ENCODE measurements at places on chromosomes 4 and X.

GRCh38 chr4:55079451-55080173 is 45.8 kb downstream of the KDR start:
- no peak for DNase-seq

DNA sequence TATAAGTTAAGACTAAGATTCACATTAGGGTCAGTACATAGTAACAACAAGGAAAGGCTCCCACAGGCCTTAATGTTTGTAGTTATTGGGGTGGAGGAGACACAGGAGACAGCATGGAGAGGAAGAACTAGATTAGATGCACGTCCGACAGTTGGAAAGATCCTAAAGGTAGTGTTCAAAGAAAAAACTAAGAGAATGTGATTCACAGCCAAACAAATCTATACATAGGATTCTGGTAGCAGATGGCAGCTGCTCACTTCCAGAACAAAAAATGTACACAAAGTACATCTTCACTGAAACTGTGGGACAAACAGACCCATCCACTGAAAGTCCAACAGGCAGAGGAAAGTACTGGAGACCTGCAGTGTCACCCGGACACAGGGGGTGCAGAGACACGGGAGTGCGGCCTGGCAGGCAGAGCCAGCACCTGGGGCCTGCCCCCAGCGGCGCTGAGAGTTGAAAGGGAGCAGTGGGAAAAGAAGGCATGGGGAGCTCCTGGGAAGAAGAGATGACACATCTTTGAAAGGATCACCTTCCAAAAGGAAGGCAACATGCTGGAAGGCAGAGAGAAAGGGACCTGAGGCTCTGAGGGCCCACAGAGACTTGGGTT is 40.0 kb downstream of the NELFA start:
- no peak for DNase-seq

DNA sequence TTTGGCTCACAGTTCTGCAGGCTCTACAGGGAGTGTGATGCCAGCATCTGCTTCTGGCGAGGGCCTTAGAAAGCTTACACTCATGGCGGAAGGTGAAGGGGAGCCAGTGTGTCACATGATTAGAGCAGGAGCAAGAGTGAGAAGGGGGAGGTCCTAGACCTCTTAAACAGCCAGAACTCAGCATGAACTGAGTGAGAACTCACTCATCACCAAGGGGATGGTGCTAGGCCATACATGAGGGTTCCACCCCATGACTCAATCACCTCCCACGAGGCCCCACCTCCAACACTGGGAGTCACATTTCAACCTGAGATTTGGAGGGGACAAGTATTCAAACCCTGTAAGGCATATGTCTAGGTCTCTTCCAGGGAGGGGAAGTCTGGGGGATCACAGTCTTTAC is 33.4 kb downstream of the SPRY1 start:
- no peak for DNase-seq

DNA sequence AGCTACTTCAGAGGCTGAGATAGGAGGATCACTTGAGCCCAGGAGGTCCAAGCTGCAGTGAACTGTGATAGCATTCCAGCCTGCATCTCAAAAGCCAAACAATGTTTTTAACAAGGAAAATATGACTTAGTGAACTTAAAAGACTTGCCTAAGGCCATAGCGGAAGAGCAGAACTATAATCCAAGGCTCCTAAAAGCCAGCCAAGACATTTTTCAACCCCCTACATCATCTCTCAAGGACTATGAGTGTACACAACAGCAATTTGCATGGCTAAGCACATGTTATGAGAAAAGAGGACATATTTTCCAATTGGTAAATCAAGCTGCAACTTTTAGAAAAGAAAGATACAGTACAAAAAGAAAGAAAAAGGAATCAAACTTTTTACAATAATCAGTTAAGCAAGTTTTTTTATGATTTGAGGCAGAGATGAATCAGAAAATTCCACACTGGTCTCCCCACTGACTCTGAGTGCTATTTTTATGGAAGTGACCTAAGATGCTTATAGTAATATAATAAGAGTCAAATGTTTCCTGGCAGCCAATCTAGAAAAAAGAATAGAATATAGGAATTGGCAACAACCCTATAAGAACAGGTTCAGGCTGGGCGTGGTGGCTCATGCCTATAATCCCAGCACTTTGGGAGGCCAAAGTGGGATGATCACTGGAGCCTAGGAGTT is 9.8 kb upstream of the ACOT9 start:
- no peak for DNase-seq

- DNase-seq: no peak
Observed at GRCh38 chr4:138035781-138036258, 206.3 kb downstream of the SLC7A11 start.

- DNase-seq: no peak
Observed at GRCh38 chr4:96703265-96703664, 863.4 kb downstream of the PDHA2 start.

DNA sequence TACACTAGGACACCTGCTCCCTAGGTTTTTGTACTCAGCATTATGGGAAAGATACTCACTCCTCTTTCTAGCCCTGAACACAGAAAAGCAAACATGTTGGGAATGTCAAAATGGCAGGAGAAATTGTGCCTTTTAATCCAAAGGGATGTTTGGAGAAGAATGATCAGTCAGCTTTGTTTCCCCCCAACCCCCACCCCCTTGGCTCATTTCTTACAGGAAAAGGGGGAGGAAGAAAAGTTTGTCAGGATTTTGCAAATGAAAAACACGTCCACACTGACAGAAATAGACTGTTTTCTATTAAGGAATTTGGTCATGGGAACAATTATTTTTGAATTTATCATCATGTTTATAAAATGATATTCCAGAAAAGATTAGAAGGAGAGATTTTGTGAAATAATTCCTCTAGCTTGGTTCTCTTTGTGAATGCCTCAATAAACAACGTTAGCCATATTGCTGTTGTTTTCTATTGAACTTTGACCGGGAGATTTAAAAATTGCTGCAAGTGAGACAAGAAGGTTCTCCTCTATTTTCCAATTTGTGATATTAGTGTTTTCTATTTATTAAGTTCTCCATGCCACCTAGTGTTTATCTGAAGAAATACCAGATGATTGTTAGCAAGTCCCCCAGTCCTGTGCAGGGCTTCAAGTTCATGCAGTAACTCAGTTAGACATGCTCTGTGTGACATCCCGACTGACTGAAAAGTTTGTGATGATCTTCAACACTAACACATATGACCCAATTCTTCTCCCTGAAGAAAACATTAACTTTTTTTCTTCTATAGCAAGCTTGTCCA is 31.3 kb upstream of the TFDP3 start:
- no peak for DNase-seq

Data from activated gamma-delta T cell treated with anti-CD3 and anti-CD28 coated beads, Interleukin-2, amount 50 U/mL, for 16 hours (primary cell).